ENCODE measurements at places on chromosomes 1 and 21.
A peak's percentile ranks its signal among the peaks of the same experiment; 100 is the strongest.

DNA sequence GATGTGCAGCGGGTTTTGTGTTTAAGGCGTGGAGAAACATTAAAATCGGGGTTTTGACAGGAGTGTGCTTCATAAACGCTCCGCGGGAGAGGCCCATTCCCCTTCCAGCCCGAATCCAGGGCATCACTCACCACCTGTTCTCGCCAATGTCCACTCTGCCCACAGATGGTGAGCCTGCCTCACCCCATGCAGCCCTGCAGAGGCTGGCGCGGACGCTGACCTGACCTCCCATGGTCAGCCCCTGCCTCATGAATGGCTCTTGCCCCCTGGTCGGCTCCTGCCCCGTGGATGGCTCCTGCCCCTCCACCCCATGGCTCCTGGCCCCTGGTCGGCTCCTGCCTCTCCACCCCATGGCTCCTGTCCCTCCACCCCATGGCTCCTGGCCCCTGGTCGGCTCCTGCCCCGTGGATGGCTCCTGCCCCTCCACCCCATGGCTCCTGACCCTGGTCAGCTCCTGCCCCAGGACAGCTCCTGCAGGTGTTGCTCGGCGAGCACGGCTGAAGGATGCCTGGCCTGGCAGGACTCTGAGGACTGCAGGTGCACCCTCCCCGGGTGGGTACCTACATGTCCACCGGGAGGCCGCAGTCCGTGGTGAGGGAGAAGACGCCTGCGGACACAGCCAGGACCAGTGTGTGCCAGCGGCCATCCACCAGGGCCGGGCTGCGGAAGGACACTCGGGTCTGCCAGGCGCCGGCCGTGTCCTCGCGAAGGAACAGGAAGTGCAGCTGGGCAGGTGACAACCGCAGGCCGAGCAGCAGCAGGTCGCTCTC lies 6.7 kb downstream of the KRTAP10-1 start:
- DNase-seq, result no peak

GRCh38 chr1:232952514-232953499 lies 2.4 kb downstream of the NTPCR start:
- DNase-seq, result no peak

DNA sequence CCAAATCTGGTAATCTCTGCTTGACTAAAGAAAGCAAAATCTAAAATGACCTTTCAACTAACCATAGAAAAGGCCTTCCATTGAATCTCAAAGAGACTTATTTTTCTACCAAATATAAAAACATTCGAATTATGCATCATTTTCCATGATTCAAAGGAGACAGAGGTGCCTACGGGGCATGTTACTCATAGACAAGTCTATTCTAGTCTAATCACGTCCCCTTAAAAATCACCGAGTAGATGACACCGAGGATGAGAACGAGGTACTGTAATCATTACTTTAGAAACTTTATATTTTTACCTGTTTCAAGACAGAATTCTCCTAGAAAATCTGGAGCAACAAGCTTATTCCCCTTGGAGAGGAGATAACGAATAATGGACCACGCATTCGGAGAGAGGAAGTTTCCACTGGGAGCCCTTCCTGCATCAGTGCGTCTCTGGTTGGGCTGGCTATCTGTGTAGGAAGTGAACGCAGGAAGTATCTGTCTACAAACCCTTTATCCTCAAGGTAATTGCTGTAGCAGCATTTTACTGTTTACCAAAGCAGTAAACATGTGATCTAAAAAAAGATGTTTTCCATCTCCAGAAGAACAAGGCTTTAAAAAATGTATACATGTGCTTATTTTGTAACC lies 9.5 kb downstream of the ERG start:
- DNase-seq, result no peak

DNA sequence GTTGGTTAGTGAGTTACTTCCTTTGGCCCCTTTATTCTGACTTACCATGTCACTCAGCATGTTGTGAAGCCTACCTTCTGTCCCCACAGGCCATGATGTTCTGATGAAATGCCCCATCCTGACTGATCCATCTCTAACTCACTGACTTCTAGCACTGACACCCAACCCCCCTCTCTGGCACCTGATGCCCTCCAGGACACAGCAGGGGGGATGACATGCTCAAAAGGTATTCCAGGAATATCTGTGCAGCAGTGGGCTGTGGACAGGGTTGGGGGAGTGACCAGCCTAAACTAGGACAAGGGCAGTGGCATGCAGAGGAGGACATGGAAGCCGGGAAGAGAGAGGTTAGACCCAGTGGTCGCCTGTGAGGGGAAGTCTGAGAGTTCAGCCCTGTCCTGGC lies 25.5 kb downstream of the SYT2 start:
- no peak for DNase-seq

DNA sequence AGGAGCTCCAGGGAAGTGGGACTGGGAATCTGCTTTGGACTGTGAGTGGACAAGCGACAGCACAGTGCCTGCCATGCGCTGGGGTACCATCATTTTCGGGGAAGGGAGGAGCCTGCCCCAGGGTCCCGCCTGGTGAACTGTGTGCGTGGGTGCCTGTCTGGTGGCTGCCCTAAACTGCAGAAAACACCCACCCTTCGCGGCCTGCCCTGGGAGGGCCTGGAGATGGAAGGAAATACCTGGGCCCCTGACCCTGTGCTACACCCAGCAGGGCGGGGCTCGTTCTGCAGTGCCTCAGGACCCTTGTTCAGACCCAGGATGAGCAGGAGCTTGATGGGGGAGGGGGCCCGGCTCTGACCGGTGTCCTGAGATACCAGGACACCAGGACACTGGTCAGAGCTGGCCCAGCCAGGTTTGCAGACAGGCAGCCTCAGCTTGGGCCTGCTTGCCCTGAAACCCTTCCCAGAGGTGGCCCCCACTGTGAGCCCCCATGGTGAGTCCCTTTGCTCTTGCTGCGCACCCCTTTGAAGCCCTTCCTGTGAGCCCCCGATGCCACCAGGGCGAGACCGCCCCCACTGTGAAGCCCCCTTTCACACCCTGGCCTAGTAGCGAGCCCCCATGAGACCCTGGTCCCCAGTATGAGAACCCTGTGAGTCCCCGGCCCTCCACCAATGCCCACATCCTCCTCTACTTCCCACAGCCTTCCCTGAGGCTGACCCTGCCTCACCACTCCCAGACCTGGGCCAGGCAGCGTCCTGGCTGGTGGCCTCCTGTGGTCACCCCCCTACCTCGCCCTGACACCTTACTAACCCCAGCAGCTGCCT lies 2.6 kb downstream of the GJC2 start:
- DNase-seq, result no peak

- DNase-seq, result no peak
Measured at GRCh38 chr1:234697015-234697414, 87.0 kb upstream of the IRF2BP2 start.

- no peak for DNase-seq
Measured at GRCh38 chr1:7199077-7199779, 414.0 kb downstream of the CAMTA1 start.

DNA sequence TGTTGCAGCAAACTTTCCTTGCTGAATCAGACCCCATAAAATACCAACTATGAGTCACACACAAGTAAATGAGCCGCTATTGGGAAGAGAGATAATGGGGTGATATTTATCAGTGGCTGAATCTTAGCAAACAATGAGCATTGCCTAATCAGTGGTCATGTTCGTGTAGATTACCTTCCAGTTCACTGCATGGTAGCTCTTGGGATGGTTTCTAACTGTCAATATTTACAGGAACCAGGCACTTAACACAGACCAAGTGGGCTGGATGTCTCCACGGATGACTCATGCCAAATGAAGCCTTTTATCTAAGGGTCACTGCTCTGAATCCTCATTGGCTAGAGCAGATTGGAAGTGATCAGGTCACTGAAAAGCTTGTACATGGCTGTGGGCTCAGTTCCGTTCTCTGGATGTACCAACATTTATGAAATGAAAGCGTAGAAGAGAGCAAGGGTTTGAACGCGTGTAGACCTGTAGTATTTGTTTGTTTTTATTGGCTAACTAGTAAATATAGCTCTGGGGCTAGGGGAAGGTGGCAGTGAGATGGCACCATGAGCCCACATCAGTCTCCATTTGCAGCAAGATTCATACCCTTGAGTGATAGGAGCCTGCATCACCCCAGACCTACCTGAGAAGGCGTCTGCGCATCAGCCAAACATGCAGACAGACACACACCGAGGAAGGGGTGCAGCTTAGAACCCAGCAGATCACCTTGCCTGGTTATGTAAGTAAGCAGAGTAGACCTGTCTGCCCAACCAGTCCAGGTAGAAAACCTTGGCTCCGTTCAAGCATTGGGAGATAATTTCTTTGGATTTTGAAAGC lies 153.3 kb downstream of the TOMM20 start:
- no peak for DNase-seq

DNA sequence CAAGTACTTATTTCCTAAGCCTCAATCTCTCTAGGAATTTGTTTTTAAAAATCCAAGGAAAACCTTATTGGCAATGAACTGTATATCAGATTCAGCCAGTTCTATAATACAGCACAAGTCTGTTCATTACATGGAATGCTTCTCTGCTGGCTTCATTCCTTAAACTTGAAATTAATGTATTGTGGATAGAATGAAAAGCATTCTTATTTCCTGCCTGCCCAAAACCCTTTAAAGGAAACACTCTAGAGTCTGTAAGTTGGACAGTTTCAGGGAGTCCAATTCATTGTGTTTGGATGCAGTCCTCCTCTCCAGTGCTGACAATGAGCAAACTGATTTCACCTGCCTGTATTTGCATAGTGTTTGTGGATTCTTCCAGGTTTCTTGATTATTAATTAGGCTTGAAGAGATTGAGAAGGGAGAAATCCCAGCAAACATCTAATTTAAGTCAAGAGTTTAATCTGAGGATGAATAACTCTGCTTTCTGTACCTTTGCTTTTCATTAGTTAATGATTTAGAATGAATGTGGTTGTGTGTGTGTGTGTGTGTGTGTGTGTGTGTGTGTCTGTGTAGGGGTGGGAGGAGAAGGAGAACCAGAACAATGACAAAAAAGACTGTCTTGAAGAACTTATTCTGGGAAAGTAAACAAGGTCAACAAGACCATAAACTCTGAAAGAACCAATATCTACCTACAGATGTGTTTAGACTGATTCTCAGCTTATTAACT lies 61.2 kb downstream of the CACHD1 start:
- no peak for DNase-seq

DNA sequence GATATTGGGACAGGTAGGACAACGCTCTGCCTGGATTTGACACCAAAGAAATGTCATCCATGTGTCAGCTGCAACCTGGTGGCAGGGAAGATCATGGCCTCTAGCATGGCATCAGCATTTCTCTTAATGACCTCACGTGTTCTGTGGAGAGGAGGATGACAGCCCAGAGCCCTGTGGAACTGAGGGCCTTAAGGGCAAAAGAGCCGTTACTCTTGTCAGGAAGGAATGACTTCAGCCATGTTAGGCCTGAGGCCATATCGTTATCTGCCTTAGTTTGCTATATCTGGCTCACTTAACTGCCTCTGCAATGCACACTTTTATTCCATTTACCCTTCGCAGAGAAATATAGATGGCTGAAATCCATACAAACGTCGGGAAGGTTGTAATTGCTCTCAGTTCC lies 83.2 kb upstream of the PBX1 start:
- no peak for DNase-seq

DNA sequence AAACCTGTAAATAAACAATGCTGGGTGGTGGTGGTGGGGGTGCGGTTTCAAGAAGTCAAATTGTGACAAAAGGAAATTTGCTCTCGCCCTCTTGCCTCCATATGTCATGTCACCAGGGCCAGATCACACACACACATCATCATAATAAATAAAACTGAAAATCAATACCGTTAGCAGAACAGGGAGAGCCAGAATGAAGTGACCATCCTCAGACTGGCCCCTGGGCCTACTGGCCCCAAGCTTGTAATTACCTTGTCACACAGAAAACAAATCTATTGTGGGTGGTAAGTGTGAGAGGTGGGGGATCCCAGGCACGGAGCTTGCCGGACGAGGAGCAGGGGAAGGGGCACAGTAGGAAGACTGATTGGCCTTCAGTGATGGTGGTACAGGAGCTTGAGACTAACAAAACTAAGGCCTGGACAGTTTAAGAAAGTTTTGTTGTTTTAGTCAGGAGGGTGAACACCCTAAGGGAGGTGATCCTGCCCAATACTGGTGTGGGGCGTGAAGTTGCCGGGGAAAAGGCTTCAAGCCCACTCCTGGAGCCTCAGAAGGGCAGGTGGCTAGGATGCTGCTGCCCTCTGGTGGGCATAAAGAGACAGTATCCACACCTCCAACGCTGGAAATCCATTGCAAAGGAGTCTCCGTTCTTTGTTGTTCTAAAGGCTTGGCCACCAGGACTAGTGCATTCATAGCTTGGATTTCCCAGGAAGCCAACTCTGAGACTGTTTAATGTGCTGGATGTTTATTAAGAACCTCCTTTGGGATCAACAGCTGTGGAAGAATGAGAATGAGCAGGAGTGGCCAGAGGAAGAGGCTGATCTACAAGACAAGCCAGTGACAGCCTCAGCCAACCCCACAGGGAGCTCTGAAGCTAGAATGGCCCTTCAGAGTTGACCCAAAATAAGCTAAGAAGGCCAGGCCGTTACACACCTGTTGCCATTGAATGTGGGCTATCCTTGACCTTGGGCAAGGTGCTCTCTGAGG lies 8.1 kb upstream of the C1orf216 start:
- peak; percentile 61 for DNase-seq

DNA sequence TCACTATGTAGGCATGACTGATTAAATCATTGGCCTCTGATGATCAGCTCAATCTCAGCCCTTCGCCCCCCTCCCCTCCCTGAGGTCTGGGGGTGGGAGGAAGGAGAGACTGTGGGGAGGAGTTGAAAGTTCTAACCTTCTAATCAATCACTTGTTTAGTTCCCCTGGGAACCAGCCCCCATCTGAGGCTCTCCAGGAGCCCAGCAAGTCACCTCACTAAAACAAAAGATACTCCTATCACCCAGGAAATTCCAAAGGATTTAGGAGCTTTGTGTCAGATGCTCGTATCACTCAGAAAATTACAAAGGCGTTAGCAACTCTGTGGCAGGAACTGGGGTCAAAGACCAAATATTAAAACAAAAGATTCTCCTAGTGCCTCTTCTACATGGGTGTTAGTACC lies 21.6 kb downstream of the SYF2 start:
- no peak for DNase-seq

DNA sequence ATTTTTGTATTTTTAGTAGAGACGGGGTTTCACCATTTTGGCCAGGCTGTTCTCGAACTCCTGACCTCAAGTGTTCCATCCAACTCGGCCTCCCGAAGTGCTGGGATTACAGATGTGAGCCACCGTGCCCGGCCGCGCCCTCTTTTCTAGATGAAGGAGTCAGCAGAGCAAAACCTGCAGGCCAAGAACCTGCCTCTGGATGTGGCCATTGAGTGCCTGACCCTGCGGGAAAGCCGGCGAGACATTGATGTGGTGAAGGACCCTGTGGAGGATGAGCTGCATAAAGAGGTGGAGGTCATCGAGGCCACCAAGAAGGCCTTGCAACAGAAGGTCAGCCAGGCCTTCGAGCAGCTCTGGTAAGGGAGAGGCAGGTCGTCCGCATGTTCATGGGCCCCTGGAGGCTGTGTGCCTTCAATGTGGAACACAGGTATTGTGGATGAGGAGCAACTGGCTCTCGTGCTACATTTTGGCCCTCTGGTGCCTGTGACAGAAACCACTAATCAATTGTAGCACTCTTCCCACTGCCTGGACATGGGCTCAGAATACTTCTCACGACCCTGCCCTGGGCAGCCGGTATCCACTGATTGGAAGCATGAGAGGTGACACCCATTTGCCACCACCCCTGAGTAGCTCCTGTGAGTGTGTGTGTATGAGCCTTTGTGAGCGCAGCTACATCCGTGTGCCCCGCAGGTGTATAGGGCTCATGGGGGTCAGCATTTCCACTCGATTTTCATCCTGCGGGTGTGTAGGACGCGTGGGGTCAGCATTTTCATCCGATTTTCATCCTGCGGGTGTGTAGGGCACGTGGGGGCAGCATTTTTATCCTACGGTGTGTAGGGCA lies 2.0 kb downstream of the TEKT2 start:
- DNase-seq, result no peak

All from hippocampal formation (tissue), 2 donors.